Effector CD4-positive, alpha-beta T cell (primary cell): ENCODE measurements at places on chromosomes 7 and 10.

DNA sequence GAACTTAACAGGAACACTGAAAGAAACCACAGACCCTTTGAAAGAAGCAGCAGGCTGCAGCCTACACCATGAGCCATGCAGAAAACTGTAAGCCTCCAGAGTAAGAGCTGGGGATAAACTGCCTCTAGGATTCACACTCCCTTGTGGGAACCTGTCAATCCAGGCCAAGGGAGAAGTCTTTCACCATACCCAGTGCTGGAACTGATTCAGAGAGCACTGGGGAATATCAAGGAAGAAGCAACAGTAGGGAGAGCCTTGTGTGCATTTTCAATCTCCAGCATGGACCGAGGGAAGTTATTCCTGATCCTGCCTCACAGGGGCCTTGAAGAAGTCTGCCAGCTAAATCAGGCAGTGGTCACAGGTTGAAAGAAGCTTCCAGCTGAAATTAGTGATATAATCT, 282.2 kb downstream of the AGMO start:
- no peak for DNase-seq

DNA sequence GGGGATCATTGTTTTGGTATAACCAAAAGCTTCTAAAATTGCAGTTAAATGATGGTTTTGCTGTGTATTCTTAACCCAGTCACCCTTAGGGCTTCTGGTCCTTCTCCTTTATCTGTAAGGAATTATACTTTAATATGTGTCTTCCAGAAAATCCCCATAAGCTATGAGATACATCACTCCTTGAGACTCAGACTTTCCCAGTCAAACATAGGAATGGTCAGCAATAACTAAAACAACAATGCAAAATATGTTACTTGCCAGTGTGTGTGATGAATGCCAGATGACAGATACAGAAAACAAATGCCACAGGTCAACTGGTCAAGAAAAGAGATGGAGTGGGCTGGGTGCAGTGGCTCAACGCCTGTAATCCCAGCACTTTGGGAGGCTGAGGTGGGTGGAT, 10.1 kb downstream of the ADD3 start:
- no peak for DNase-seq

DNA sequence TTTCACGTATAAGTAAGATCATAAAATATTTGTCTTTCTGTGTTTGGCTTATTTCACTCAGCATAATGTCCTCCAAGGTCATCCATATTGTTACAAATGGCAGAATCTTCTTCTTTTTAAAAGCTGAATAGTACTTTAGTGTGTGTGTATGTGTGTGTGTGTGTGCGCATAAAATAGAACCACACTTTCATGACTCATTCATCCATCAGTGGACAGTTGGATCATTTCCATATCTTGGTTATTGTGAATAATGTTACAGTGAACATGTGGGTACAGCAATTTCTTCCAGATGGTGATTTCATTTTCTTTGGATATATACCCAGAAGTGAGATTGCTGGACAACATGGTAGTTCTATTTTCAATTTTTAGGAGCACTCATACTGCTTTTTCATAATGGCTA, 622.4 kb downstream of the NRG3 start:
- no peak for DNase-seq

DNA sequence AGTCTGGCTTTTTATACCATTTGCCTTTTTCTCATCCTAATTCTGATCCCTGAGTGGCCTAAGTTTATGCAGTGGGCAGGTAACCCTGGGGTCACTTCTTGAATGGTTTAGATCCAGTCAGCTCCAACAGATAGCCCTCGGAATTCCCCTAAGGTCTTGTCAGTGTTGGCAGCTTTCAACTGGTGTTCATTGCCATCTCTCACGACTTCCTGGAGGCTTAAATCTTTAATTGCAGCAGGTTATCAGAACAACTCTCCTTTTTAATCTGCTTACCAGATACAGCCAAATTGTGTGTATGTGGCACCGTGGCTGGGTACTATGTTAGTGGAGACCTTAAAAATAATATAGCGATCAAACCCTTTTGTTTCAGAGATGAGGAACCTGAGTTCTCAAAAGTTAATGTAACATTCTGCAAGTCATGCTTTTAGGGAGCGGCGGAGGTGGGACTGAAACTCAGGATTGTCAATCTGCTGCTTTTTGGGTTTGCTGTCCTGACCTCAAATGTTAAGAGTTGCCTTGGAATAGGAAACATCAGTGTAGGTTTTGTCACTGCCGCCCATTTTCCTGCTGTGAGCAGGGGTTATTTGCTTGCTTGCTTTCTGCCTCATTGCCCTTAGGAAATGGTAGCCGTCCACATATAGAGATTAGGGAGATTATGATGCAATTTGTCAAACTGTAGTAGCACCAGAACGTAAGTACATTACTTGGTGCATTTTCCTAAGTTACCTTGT, 818 bp downstream of the DLD start:
- DNase-seq: peak; percentile 24

- no peak for DNase-seq
Observed at GRCh38 chr7:65269150-65269856, 104.4 kb upstream of the ZNF92 start.

DNA sequence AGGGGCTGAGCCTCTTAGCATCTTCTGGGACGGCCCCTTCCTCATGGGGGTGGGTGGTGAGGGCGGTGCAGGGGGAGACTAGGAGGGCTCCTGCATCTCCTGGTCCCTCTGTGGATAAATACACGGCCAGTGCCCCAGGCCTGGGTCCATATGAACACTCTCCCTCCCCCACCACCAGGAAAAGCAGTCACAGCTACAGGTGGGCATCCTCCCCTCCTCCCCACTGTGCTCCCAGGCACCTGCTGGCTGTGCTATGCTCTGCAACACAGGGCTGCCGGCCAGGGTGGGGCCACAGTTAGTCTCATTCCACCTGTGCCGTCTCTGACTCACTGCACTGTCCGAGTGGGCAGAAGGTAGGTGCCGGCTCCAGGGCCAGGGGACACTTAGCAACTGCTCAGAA, 87.3 kb upstream of the INSIG1 start:
- no peak for DNase-seq

DNA sequence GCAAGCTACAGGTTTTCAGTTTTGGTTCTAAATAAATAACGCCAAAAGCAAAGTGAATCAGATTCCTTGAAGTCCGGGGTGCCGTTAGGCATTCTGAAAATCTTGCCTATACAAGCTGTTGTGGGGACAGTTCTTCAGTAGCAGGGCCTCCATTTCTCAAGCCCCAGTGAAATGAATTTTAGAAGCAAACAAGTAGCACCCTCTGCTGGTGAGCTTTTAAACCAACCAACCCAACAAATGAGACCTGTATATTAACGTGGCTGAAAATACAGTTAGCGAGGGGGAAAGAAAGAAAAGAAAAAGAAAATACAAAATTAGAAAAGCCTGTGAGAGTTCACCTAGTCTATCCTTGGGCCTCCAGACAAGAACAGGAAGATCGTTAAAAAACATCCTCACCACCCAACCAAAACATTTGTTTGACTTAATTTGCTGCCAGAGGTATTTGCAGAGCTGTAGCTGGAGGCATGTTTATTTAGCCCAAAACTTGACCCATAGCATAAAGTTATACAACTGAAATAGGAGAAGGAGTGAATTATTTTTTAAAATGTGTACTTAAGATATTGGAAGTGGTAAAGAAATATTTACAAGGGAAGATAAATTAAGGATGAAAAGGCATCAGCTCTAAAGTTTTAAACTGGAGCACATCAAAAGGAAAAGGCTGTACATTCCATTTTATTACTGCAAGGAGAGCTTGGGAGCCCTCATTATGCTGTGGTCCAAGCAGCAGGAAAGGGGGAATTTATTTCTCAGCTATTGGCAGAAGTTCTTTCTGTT, 98.9 kb downstream of the DYNC1I1 start:
- DNase-seq: no peak

GRCh38 chr7:31432836-31433340, 81.0 kb upstream of the ITPRID1 start:
- DNase-seq: no peak

DNA sequence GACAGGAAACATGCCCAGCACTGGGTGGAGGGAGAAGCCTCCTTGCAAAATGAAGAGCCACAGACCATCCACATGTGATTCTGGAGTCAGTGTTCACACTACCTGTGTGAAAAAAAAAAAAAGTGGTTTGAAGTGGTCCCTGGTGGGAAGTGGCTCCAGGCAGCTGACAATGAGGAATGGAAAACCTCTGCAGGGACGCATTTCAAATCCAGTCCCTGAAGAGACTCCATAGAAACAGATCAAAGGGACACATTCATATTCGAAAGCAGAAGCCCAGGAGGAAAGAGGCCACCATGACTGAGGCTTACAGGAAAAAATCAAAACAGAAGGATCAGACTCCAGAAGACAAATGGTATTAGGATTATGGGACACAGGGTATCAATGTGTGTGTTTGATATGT, 11.5 kb upstream of the TCERG1L start:
- no peak for DNase-seq

DNA sequence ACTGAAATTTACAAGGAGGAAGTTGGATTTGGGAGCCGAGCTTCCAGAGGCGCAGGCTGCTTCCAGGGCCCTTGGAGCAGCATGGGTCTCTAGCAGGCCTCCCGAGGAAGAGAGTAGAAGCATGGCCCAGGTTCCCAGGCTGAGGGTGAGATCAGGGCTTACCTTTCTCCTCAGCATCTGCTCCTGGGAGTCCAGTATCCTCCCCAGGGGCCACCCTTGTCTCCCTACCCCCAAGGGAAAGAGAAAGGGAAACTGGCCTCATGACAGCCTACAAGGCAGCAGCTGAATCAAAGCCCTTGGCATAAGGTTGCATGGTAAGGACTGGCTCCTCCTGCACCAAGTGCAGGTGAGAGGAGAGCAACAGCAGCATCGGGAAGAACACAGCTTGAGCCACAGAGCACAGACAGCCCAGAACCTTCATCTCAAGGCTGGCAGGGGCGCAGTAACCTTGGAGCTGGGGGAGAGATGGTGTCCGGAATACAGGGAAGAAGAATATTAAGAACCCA, 114.5 kb downstream of the MARCHF5 start:
- DNase-seq: no peak

DNA sequence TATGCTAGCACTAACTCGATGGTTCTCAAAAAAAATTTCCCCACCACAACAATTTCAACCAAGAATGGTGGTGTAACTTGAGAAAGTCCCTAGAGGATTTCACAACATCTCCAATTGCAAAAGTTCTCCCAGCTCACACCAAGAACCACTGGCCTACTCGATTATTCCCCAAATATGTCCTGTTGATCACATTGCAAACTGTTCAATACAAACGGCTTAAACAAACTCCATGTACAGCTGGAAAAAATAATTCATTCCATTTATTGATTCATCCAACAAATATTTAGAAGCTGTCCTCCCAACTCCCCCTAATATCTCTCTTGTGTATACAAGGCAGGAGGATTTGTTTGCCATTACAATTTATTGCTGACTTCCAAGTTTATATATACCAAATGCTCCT, 19.1 kb downstream of the TMEM176B start:
- DNase-seq: no peak

GRCh38 chr10:1123972-1124371, 67.8 kb downstream of the WDR37 start:
- DNase-seq: no peak

- DNase-seq: no peak
Observed at GRCh38 chr10:21363092-21363730, 162.3 kb downstream of the SKIDA1 start.

DNA sequence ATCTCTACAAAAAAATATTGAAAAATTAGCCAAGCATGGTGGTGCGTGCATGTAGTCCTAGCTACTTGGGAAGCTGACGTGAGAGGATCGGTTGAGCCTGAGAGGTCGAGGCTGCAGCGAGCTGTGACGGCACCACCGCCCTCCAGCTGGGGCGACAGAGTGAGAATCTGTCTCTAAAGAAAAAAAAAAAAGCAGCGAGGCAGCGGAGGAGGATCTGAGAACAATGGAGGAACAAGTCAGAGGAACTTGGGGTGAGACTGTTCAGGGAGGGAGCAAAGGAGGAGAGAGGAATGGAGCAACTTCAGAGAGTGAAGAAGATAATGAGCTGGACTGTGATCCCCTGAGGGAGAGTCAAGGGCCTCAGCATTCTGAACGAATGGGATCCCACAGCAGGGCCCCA, 85.4 kb downstream of the MKX start:
- no peak for DNase-seq

- peak; percentile 34 for DNase-seq
Observed at GRCh38 chr7:73623798-73624668, at the start of gene MLXIPL. MLXIPL (minus strand) TSS chr7:73624522; CDS start chr7:73624492, 30 bp downstream.

DNA sequence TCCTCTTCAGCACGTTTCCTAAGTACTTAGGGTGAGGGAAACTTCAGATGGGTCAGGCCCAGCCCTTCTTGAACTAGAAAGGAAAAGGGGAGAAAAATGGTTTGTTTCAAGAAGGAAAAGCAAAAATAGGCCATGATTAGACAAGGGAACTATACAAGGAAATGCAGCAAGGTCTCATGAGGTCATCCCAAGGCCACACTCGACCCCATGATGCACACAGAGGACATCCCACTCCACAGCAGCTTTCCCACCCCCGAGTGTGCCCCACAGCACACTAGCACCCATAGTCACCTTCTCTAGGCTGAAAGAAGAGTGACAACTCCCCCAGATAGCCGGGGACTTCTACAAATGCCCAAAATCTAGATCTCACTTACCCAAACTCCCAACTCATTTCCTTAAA, 173.4 kb downstream of the FAM107B start:
- no peak for DNase-seq

- no peak for DNase-seq
Observed at GRCh38 chr10:128687408-128687807, 561.2 kb upstream of the MKI67 start.

DNA sequence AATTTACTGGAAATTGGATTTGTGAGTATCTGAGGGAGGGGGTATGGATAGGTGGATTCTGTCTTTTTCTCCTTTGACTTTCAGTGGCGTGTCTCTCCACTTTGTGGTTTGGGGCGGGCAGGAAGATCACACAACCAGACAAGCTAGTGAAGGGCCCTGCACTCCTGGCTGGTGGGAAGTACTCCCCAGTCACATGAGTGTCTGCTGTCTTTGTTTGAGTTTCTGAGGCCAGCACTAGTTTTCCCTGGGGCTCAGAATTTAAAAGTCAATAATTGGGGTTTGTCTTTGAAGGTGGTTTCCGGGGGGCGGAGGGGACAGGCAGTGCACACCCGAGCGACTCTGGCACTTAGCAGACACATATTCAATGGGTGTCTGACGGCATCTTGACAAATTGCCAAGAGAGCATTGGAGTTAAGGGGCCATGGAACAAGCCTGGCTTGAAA, 120.1 kb downstream of the WDFY4 start:
- no peak for DNase-seq

DNA sequence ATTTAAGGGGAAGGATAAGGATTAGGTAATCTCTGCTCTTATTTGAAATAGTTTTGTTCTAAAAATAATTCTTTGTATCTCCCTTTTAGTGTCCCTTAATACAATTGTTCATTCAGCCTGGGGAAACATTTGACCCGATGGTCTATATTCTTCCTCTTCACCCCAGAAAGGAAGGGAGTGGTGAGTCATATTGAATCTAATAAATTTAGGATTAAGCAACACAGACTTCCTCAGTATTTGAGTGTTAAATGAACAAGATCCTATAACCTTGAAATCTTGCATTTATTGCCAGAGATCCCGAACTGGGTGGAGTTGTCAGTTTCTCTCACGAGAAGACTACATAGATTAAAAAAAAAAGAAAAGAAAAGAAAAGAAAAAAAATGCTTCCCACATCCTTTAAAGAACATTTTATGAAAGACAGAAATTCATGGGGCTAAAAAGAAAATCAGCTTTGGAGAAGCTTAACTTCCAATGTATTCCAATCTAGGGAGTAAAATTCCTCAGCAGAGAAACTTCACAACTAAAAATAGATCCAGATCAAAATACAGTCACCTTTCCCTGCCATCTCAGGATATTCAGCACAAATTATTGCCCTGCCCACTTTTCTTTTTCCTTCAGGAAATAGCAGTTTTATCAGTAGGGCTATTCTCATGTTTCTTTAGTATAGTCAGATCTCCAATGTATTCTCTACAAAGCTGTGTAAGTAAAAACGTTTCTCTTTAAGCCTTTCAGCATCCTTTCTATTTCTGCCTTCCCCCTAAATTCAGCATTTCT, 82.2 kb downstream of the SEMA3D start:
- no peak for DNase-seq
